Lower leg skin (tissue), 4 donors: ENCODE measurements at places on chromosomes 12 and 14. TPM values are rescaled to one million over a fixed set of nuclear protein-coding genes. Genes with fewer than 3 reads are reported as not detected.

GRCh38 chr12:130281153-130281799, 56.4 kb upstream of the PIWIL1 start:
- DNase-seq = no peak

Gene SLC38A1
- total RNA-seq = 97.5 TPM

DNA sequence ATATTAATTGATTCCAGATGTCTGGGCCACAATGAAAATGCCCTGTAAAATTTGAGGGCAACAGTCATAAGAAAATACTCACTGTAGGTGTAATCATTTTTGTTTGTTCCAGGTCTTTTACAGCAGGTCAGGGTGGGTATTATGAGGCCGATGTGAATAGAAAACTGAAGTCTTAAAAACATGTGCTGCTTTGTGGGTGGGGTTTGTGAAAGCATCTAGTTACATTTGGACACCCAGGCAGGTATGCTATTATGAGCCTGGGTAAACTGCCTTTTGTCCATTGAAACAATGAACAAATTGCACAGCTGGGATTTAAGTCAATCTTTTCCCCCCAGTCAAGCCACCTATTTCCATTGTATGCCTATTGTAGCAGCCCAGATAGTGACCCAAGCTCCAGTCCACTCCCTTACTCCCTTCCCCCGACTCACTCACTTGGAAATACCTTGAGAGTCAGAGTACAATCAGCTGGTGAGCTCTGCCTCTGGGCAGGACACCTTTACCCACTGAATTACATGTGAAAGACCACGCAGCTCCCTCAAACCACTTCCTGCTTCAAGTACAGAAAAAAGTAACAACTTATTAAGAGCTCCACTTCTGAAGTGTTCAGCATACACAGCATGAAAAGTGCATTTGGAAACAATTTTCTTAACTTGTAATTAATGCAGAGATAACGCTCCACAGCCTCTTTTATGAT, 1.8 kb downstream of the IGF1 start:
- DNase-seq = no peak

Gene ITGB7
- total RNA-seq = 6.5 TPM
